Hippocampal formation (tissue), 2 donors: ENCODE measurements at places on chromosomes 6 and 20.

DNA sequence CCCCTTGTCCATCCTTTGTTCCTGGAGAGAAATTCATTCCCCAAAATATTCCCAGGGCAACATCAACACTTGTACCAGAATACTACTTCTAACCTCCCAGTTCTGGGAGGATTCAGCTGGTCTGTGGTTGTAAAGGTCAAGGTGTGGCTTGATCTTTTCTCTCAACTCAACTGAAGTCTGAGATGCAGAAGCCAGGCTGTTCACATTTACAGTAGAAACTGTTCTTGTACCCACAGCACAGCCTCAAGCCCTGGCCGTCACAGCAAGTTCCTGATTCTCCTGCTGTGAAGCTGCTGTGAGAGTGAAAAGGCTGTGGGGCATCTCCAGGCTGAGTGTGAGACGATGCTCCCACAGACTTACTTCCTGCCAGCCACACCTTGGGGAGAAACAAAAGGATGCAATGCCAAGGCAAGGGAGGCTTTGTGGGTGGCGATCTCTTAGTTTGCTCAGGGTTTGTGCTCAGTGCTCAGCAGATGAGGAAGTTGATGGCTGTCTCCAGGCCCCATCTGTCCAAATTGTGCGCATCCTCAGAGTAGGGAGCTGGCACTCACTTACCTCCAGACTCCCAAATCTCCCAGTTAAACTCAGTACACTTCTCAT lies 143.9 kb upstream of the FOXA2 start:
- no peak for DNase-seq

- no peak for DNase-seq
Measured at GRCh38 chr6:37889486-37889885, 70.0 kb downstream of the ZFAND3 start.

DNA sequence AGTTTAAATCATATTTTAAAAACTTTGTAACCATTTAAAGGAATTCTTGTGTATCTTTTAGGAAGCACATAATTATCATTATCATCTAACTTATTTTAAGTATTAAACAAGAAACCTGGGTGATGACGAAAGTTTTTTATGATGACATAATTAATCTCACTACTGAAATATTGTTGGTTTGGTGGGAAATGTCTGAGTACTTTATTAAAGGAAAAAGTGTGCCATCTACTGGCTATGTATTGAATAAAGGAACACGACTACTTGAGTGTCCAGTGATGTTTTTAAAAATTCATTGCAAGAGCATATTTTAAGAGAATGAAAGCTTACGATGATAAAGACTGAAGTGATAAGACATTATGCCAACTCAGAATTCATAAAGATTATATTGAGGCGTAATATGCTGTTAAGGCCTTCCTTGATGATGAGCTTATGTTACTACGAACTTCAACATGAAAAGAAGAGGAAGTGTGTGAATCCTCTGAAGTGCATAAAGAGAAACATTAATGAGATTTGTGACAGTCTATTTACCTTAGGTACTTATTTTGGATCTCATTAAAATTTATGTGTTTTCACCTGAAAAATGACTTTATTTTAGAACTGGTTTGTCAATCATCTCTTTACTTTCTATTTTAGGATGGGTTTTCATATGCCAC lies 12.0 kb upstream of the TRMT11 start:
- peak; percentile 78 for DNase-seq

DNA sequence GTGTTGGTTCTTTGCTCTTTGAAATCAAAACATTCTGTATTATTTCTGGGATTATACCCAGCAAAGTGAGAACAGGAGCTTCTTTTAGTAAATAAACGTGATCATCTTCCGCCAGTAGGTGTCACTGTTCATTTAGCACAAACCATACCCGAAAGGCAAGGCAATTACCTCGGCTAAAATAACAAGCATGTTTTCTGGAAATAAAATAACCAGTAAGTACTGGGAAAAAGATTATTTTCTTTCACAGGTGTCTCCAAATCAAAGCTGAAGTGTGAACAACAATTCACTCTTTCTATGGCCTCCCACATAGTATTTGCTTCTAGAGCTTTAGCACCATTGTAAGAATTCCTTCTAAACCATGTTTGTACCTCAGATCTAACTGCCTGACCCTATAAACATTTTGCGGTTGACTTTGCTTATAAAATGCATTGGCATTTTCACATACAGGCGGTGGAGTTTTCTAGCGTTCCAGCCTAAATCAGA lies 144.6 kb upstream of the AGPAT4 start:
- DNase-seq = peak; percentile 26

DNA sequence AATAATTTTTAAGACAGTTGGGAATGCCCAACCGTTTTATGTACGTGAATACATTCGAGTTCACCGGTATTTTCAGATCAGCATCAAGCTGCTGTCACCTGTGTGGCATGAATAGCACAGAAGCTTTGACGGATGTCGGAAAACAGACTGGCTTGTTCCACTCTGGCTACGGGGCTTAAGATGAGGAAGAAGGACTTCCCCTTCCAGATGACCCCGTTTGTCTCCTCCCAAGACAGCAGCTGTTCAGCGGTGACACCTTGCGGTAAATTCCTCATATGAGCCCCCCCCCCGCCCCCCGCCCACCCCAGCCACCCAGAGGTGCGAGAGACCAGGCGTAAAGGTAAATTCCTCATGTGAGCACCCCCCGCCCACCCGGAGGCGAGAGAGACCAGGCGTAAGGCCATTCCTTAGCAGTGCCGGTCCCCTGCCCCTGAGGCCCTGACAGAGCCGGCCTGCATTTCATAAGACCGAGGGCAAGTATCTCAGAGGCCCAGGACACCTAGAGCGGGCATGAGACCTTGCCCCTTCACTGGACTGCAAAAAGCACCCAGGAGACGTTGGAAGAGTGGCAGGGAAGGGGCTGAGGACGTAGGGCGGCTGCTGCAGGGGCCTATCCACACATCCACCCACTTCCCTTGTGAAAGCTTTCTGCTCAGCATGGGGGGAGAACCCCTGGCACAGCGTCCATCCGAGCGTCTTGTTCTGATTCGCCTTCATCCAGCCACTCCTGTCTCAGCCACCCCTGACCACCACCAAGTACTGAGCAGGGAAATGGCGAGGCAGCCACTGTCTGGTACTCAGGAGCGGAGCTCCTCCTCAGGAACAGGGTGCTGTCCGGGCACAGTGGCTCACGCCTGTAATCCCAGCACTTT lies 7.3 kb upstream of the PCMTD2 start:
- no peak for DNase-seq

GRCh38 chr6:12113190-12113577 lies 101.1 kb downstream of the HIVEP1 start:
- DNase-seq = no peak

- no peak for DNase-seq
Measured at GRCh38 chr6:137749696-137750211, 117.3 kb upstream of the TNFAIP3 start.

GRCh38 chr6:710601-711571 lies 17.9 kb upstream of the EXOC2 start:
- peak; percentile 24 for DNase-seq

GRCh38 chr20:48763216-48763914 lies 64.4 kb downstream of the PREX1 start:
- DNase-seq = no peak

DNA sequence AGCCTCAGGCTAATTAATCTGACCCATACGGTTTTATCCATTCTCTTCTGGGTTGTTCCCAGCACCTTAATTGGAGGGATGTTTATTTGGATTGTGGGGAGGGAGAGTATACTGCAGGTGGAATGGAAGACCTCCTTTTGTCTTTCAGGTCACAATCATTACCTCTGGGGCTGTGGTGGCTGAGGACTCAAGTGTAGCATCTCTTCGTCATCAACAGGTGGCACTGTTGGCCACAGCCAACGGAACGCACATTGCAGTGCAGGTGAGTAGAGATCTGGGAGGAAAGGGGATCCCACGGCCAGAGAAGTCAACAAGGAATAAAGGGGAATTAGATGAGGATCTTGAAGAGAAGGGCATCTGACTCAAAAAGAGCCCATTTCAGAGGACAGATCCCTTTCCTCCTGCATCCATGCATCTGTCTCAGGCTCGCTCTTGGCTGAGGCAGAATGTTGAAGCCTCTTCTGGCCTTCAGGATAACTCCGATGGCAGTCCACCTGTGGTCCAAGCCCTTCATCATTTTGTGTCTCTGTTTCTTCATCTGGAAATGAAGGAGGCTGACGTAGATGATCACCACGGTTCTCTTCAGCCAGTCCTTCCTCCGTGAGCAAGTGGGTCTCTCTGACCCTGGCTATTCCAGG lies 3.2 kb upstream of the DEF6 start:
- DNase-seq = no peak

GRCh38 chr6:81997090-81997926 lies 244.8 kb upstream of the TENT5A start:
- DNase-seq = no peak

DNA sequence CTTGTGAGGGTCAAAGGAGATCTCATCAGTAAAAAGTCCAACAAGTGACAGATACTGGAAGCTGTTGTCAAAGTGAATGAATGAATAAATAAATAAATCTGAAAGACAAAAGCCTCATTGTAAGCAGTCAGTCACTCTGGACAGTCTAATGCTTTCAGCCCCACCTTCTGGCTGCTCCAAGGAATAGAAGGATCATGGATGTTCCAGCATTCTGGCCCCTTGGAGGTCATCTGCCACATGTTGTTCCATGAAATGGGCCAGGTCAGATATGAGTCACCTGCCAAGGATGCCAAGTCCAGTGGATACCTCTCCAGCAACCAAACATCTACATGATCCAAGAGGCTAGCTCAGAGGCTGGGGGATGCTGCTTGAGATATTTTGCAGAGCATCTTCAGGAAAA lies 185.6 kb downstream of the BMP7 start:
- peak; percentile 17 for DNase-seq

DNA sequence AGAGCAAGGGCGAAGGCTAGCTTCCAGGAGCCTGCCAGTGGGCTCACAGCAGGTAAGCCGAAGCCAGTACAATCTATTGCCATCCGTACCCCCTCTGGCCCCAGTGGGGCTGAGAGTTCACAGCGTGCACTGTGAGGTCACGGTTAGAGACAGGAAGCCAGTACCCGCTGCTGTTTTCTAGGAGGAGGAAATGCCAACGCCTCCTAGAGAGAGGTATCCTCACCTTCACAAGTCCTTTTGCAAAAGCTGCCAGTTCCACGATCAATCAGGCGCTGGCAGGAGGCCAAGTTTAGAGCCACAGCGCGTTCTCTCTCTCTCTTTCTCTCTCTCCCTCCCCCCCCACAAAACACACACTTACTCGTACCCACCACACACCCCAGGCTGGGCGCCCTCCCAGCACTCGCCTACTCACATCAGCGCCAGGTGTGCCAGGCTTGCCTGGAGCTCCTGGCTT lies 22.5 kb downstream of the COL9A1 start:
- no peak for DNase-seq

DNA sequence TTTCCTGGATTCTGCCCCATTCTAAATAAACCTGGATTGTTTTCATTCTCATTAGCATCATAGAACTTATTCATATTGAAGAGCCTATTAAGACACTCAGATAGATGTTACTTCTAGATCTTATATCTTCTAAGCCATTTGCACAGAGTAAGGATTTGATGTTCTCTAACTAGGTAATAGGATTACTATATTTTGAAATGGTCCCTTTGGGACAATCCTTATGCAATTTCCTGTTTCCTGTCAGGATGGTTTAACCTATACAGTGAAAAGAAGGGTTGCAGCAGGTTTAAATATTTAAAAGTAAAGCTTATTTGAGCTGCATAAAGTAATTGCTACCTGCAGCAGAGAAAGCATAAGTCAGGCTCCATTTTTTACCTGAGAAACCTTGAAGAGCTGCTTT lies 860.1 kb downstream of the TFAP2A start:
- no peak for DNase-seq

GRCh38 chr20:58546416-58546711 lies 31.2 kb upstream of the APCDD1L start:
- DNase-seq = no peak

- DNase-seq = no peak
Measured at GRCh38 chr6:156599366-156599765, 177.8 kb upstream of the ARID1B start.

DNA sequence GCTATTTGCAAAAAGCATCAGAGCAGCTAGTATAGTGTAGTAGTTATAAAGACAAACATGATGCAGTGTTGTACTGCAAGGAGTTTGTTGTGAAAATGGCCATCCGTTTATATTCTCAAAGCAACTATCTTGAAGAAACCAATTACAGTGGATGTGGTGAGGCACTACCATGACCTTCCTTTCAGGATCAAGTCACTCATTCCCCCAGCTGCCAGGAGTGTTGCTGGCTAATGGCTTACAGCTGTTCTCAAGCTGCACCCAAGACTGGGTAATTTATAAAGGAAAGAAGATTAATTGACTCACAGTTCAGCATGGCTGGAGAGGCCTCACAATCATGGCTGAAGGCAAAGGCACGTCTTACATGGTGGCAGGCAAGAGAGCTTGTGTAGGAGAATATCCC lies 29.0 kb downstream of the ADGRF4 start:
- DNase-seq = no peak

DNA sequence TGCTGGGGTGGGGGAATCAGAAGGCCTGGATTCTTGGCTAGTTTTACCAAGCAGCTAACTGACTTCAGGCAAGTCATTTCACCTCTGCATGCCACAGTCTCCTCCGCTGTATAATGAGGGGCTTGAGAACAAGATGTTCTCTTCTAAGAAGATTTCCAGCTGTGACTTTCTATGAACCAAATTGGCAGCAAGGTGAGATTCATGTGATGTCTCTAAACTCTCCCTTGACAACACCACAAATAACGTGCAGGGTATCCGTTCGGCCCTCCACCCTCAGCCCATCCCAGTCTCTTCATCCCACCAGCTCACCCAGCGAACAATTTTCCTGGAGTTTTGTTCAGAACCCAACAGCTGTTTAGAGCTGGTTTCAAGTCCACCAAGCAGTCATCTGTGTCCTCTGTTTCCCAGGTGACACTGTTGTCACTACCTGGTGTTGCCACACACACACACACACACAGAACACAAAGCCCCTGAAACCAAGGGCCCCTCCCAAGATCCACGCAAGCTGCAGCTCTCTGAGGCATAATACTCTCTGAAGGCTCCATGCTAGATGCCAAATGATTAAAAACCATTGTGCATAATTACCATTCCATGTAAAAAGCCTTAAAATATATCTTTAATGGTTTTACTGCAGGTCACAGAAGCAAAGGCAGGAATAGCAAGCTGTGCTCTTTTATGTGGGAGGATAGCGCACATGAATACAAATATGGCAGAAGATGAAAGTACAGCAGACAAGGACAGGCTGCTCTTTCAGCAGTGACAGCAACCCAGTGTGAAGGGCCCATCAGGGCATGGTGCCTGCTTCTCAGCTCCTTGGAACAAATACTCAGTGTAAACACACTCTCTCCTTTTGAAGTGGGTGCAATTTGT lies 48.2 kb downstream of the ARHGAP18 start:
- no peak for DNase-seq

GRCh38 chr6:49666480-49666879 lies 29.8 kb upstream of the RHAG start:
- no peak for DNase-seq

GRCh38 chr6:112979830-112980229 lies 632.7 kb downstream of the RFPL4B start:
- no peak for DNase-seq

DNA sequence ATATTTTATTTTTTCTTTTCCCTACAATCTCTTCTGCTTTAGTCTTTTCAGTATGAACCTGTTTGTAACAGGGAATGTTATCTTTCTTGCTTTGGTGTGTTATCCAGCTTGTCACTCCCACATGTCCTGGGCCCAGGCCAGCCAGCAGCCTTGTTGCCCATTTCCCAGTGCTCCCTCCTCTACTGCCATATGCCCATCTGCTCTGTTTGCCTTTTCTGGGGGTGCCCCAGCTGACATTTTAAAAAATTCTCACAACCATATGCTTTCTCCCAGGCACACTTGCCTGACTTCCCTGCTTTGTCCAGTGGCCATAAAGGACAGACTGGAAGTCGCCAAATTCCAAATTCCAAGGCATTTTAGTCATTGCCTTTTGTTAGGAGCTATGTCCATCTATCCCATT lies 23.6 kb upstream of the LMBRD1 start:
- DNase-seq = peak; percentile 2

- no peak for DNase-seq
Measured at GRCh38 chr6:34600796-34601195, 44.7 kb upstream of the SPDEF start.
